ENCODE measurements at places on chromosomes 12 and 14.

- no peak for DNase-seq
Observed at GRCh38 chr12:84779169-84779568, 133.4 kb downstream of the SLC6A15 start.

- DNase-seq = no peak
Observed at GRCh38 chr12:52300796-52301691, 9.7 kb upstream of the KRT81 start.

- DNase-seq = no peak
Observed at GRCh38 chr12:129467726-129468125, 436.1 kb downstream of the TMEM132D start.

GRCh38 chr12:44389038-44389437 is 487.1 kb downstream of the NELL2 start:
- DNase-seq = no peak

GRCh38 chr12:67632005-67632404 is 16.5 kb upstream of the DYRK2 start:
- no peak for DNase-seq

DNA sequence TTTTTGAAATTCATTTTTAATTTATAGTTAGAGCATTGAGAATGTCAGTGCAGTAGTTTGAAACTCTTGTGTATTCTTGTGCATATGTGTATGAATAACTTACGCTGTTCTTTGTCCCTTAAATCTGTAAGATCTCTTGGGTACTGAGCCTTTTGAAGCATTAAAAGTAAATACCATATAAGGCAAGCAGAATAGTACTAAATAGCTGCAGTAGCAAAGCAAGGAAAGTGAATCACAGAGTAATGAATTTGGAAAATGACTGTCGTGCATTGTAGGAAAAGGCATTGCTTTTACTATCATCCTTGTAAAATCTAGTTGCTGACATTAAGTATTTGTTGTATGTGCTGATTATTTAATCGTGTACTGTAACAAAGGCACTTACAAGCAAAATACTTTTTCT is 12.1 kb downstream of the CNOT2 start:
- no peak for DNase-seq

GRCh38 chr12:108755481-108755880 is 24.2 kb upstream of the CORO1C start:
- DNase-seq = no peak

DNA sequence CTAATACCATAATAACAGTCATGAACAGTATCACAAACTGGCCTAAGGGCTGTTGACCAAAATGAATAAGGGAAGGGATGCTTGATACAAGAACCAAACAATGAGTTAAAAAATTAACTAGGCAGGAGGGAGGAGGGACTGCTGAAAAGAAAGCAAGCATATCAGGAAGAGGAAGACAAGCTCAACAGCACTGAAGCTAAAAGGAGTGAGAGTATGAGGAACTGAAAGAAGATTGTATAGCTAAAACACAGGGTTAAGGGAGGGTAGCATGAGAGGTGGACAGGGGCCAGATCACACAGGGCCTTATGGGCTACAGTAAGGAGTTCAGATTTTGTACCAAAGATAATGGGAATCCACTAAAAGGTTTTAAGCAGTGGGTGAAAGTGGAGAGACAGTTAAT is 34.1 kb downstream of the ITGA7 start:
- no peak for DNase-seq

DNA sequence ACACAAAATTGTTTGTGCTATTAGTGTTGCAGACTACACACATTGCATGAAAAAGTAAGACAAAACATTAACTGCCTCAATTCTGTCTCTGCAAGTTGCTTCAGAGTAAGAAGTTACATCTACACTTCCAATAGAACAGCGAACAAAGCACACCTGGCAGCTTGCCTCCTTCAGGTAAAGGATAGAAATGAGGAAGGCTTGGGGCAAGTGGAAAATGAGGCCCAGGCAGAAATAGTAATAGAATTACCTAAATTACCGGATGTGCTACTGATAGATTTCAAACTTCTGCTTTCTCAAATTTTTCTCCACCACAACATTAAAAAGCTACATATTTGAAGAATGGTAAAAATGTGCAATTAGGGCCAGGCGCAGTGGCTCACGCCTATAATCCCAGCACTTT is 37.7 kb downstream of the CCDC175 start:
- DNase-seq = no peak

DNA sequence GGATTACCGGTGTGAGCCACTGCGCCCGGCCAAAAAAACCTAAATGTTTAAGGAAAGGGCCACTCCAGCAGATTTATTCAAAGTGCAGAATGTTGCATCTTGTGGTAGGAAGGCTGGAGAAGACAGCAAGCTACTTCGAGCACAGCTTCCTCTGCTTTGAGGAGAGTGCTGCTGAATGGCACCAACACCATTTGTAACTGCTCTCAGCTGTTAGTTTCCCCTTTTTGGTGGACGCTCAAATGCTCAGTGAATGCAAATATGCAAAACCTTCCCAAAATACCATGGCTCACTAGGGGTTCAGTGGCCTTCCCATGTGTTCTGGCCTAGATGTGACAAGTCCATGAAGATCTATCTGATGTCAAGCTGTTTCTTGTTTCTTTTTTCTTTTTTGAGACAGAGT is 2.9 kb upstream of the TDRD9 start:
- DNase-seq = no peak

- DNase-seq = no peak
Observed at GRCh38 chr12:13061377-13061776, 17.2 kb downstream of the FAM234B start.

DNA sequence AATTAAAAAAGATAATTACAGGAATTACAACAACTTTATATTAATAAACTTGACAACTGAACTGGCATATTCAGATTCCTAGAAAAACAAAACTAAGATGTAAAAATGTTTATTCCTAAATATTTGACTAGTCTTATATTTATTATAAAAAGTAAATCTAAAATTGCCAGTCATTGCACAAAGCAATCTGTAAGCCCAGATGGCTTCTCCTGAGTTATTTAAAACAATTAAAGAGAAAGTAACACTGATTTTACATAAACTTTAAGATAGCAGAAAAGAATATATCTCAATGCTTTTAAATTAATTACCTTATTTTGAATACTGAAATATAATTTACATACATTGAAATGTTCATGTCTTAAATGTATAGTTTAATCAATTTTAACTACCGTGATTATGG is 434.1 kb upstream of the RPL10L start:
- DNase-seq = no peak

DNA sequence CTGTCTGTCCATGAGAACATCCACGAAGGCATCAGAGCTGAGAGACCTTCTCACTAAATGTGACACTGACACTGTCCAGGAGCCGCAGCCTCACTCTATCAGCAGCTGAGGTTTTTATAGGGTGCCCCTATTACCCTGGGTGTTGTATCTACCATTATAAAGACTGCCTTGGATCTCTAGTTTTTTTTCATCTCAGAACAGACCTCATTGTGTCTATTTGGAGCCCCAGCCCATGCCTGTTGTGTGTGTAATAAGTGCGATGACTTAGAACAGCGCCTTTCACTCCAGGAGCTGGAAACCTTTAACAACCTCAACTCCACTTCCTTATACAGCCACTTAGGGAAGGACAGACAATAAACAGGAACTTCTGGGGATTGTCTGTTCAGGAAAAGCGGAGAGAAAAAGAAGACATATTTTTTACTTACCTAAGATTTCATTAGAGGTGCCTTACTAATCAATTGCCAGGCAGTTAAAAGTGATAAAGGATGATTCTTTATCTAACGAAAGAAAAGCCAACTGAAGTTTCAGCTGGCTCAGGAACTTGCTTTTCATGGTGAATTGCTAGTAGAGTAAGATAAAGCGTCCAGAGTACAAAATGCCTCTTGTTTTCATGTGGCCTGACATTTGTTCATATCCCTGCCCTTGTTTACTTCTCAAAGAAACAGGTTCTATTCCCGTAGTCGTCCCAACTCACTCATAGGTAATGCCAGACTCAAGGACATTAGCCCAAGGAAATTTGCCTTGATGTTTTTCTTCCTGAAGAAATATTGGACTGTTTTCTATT is 420.6 kb downstream of the RAD51B start:
- DNase-seq = no peak

DNA sequence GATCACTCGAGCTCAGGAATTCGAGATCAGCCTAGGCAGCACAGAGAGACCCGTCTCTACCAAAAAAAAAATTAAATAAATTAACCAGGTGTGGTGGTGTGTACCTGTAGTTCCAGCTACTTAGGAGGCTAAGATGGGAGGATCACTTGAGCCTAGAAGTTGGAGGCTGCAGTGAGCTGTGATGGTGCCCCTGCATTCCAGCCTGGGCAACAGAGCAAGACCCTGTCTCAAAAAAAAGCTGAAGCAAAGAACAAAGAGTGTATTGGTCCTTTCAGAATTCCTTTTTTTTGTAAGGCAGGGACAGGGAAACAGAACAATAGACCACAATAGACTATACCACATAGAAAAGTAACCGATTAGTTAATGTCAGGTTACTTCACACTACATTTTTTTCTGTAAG is 47.4 kb downstream of the MARK3 start:
- no peak for DNase-seq

GRCh38 chr14:101466456-101467180 is 94.7 kb upstream of the DIO3 start:
- no peak for DNase-seq

- no peak for DNase-seq
Observed at GRCh38 chr12:83826112-83826511, 1086.5 kb downstream of the SLC6A15 start.

DNA sequence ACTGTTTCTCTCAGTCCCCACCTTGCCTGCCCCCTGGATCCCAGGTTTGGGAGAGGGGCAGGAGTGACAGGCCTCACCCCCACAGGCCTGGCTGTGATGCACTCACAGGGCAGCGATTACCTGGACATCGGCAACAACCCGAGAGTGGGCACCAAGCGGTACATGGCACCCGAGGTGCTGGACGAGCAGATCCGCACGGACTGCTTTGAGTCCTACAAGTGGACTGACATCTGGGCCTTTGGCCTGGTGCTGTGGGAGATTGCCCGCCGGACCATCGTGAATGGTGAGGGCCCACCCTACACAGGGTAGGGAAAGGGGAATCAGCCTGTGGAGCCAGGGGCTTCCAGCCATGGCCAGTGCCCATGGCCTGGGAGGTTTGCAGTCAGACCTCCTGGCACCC is 8.6 kb downstream of the ACVRL1 start:
- DNase-seq = no peak

GRCh38 chr12:19127270-19127669 is 2.3 kb upstream of the PLEKHA5 start:
- DNase-seq = no peak

- no peak for DNase-seq
Observed at GRCh38 chr12:68871921-68872320, 61.0 kb downstream of the CPM start.

GRCh38 chr12:108832208-108832607 is 25.2 kb downstream of the SSH1 start:
- no peak for DNase-seq

GRCh38 chr12:53941187-53941586 is 2.6 kb downstream of the HOXC13 start:
- DNase-seq = no peak

- no peak for DNase-seq
Observed at GRCh38 chr12:85765453-85765869, 70.7 kb downstream of the RASSF9 start.

DNA sequence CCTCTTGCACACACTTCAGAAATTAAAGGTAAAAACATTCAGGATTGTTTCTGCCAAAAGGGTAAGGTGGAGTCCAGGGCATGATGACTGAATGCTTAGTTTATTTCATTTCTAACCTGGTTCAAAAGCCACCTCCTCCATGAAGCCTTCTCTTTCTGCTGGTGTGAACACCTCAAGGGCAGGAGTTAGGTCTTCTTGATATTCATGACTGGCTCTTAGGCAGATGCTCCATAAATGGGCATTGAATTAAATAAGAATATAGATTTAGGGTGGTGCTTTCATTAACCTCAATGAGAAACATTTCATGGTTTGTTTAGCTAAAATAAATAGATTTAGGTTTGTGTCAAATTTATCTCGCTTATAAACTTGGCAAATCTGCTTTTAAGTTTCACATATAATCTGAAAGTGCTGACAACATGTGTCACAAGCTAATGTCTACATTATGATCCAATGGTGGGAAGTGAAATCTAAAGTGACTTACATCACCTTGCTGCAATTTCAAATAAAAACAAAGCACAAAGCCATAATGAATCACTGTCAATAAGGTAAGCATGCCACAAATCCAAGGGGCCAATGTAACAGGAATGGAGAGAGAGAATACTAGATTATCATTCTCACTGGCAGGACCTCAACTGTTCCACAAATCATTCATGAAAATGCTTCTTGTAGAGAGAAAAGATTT is 72.7 kb upstream of the GRIP1 start:
- no peak for DNase-seq

- DNase-seq = peak; percentile 25
Observed at GRCh38 chr12:109264095-109264942, 44.8 kb downstream of the FOXN4 start.

DNA sequence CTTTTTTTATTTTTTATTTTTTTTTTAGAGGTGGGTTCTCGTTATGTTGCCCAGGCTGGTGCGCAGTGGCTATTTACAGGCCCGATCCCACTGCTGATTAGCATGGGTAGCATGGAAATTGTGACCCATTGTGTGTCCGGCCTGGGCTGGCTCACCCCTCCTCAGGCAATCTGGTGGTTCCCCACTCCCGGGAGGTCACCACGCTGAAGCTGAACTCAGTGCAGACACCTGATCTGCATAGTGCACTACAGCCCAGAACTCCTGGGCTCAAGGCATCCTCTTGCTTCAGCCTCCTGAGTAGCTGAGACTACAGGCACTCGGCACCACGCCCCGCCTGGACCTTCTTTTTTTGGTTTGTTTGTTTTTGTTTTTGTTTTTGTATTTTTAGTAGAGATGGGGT is 5.5 kb upstream of the CD4 start:
- DNase-seq = no peak

- no peak for DNase-seq
Observed at GRCh38 chr14:100728962-100729361, 2.3 kb downstream of the DLK1 start.

GRCh38 chr12:48631071-48631470 is 51.0 kb downstream of the KANSL2 start:
- DNase-seq = no peak

DNA sequence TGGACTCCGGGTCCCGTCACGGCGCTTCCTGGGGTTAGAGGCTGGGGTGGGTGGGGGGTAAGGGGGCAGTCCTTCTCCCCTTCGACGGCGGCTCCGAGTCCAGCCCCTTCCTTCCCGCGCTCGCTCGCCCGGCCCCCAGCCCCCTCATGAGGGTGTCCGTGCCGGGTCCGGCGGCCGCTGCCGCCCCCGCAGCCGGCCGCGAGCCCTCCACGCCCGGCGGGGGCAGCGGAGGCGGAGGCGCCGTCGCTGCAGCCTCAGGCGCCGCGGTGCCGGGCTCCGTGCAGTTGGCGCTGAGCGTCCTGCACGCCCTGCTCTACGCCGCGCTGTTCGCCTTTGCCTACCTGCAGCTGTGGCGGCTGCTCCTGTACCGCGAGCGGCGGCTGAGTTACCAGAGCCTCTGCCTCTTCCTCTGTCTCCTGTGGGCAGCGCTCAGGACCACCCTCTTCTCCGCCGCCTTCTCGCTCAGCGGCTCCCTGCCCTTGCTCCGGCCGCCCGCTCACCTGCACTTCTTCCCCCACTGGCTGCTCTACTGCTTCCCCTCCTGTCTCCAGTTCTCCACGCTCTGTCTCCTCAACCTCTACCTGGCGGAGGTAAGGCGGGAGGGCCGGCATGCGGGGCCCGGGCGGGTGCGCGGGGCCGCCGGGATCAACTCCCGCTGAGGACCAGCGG is 500 bp downstream of the GPR137C start:
- DNase-seq = peak; percentile 73

GRCh38 chr12:133234971-133235370 is 706 bp downstream of the ANHX start:
- DNase-seq = no peak

All from T-helper 2 cell (primary cell).